ENCODE measurements at places on chromosomes 6 and 20. TPM values are rescaled to one million over a fixed set of nuclear protein-coding genes. Genes with fewer than 3 reads are reported as not detected.

The PKHD1 gene
- not detected for total RNA-seq

The HSPA1L gene
- total RNA-seq: 0.39 TPM

The LY6G6C gene
- total RNA-seq: not detected

The PCMT1 gene
- total RNA-seq: 112 TPM
